ENCODE measurements at places on chromosomes 2 and 18.

- DNase-seq = no peak
Observed at GRCh38 chr2:238893349-238894000, 45.6 kb downstream of the TWIST2 start.

DNA sequence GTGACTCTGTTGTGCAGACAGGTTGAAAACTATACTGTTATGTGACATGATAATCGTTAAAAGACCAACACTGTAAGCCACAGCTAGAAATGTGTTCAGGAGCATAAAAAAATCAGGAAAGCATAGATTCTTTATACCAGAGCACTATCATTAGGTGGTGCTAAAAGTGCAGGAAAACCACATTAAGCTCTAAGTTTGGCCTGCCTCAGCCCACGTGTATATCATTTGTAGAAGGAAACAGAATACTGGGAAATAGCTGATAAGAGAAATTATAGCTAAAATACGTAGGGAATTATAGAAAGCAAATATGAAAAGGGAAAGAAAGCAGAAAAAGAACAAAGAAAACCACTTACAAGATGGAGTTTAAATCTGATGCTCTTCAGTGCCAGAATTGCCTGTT is 26.5 kb upstream of the C2orf74 start:
- DNase-seq = peak; percentile 24

- DNase-seq = no peak
Observed at GRCh38 chr2:239388236-239389151, 12.3 kb downstream of the HDAC4 start.

- no peak for DNase-seq
Observed at GRCh38 chr2:237701033-237701858, 73.9 kb downstream of the LRRFIP1 start.

DNA sequence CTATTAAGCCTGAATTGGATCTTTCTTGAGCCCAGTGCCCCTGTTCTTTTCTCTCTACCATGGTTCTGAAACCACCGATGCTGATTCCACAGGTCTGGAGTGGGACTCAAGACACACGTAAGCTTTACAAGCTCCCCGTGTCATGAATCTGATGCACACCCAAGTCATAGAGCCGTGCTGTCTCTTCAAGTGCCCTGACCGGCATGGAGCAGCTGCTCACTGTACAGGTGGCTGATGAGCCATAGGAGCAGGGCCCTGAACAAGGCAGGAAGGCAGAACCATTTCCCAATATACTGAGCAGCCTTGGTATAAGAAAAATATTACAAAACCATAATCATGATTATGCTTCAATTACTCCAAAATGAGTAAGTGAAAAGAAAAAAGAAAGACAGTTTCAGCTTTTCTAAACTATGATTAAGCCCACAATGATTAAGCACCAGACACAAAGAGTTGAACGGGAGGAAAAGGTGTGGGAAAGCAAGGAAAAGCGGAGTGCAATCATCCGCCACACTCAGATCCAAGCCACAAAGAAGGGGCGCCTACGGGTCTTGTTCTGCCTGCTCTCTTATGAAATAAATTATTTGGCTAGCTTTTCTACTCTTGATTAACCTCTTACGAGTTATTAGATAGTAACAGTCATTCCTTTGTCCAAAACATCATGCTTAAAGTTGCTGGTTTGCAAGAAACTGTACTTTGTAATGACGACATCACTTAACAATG is 41.7 kb downstream of the NOL10 start:
- no peak for DNase-seq

Measured in CD4-positive, alpha-beta T cell treated with Interleukin-12 subunit alpha and Interleukin-12 subunit beta, for 1 hour (primary cell).